Hair follicle dermal papilla cell (primary cell): ENCODE measurements at places on chromosomes 7 and 10. TPM values are rescaled to one million over a fixed set of nuclear protein-coding genes. Genes with fewer than 3 reads are reported as not detected.

LRIT1 gene
- not detected in 2 replicates for total RNA-seq

SGCE gene
- 91.7 and 113 TPM in 2 replicates for total RNA-seq

HOXA3 gene
- total RNA-seq, result not detected in 2 replicates

AGAP9 gene
- 2.3 and 4.1 TPM in 2 replicates for total RNA-seq

PCDH15 gene
- total RNA-seq, result 0.36 and 0.65 TPM in 2 replicates

OR6B1 gene
- total RNA-seq, result not detected in 2 replicates

FUOM gene
- 21.1 and 28.4 TPM in 2 replicates for total RNA-seq

SPDYE11 gene
- total RNA-seq, result not detected in 2 replicates

C7orf57 gene
- 0.24 TPM in 1 of 2 replicates, not detected in the other for total RNA-seq
